OCI-M1 (cell line): ENCODE measurements at places on chromosomes 6 and 20.

- peak; percentile 66 for DNase-seq
These were observed 335.3 kb downstream of the CD83 start for GRCh38 chr6:14452567-14453527.

DNA sequence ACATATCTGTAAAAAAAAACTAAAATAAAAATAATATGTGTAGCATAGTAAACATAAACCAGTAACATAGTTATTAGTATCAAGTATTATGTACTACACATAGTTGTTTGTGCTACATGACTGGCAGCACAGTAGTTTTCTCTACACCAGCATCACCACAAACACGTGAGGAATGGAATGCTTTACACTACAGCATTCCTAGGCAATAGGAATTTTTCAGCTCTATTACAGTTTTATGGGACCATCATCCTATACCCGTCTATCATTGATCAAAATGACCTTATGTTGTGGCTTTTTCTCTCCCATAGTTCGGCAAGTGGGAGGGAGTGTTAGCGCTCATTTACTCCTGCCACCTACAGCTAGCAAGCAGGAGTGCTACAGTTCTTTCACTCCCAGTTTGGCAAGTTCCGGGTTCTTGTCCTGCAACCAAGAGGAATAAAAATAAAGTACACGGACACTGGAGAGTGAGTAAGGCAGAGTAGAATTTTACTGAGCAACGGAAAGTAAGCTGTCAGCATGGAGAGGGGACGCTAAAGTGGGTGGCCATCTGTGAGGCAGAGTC, 196.8 kb upstream of the HSF2 start:
- DNase-seq = peak; percentile 23

- DNase-seq = no peak
These were observed 3.9 kb upstream of the PSMB8 start for GRCh38 chr6:32847795-32848194.

- peak; percentile 69 for DNase-seq
These were observed 1.6 kb downstream of the UTRN start for GRCh38 chr6:144286503-144287393.

DNA sequence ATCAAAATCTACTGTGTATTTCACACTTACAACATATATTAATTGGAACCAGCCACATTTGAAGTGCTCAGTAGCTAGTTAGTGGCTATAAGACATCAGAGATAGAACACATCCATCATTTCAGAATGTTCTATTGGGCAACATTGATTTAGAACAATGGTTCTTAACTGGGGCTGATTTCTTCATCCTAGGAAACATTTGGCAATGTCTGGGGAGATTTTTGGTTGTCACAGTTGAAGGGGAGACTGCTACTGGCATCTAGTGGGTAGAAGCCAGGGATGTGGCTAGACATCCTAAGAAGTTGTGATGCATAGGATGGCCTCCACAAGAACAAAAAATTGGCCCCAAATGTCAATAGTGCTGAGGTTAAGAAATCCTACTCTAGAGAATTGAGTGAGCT, 132.5 kb downstream of the OLIG3 start:
- DNase-seq = no peak

DNA sequence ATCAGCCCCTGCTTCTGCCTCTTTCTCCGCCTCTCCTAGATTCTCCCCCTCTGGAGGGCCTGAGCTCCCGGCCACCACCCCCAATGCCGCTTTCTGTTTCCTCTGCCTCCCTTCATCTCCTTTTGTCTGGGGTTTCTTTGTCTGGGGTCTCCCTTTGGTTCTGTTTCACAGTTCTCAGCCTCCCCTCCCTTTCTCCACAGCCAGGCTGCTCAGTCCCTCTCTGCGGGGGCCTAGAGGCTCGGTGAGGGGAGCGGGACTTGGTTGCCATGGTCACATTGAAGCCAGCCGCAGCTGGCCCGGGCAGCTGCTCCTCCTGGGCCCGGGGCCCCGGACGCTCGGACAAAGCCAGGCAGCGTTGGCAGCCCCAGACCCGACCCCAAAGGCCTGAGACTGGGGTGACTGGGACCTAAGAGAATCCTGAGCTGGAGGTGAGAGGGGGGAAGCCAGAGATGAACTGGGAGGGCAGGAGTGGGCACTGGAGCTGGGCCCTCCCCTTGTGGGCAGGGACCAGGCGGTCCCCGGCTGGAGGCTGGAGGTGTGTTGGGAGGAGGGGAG, 3.5 kb upstream of the DDR1 start:
- DNase-seq = no peak
